ENCODE measurements at places on chromosomes 6 and 20. TPM values are rescaled to one million over a fixed set of nuclear protein-coding genes. Genes with fewer than 3 reads are reported as not detected.

GRCh38 chr6:112289038-112289566 lies 34.7 kb upstream of the LAMA4 start:
- no peak for DNase-seq

GRCh38 chr20:13302647-13303450 lies 81.8 kb downstream of the ISM1 start:
- DNase-seq = no peak

GRCh38 chr6:73262671-73263569 lies at the start of gene KHDC1:
Gene KHDC1 (minus strand): TSS chr6:73263196. CDS start chr6:73242517, 20,679 bp downstream.
- peak; percentile 36 for DNase-seq

- no peak for DNase-seq
These were observed 40.9 kb upstream of the FLRT3 start for GRCh38 chr20:14378326-14378725.

DNA sequence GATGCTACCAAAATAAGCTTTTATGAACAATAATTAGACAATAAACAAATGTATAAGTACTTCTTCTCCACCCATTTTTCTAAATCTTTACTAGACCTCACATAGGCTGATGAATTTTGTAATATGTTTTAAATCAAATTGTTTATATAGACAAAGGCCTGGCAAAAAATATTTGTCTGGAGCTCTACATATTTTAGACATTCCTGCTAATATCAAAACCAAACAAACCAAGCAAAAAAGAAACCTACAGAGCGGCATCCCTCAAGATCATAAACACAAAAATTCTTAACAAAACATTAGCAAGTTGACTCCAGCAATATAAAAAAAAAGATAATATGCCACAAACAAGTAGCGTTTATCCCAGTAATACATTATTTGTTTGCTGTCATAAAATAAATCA lies 87.2 kb downstream of the ADAT2 start:
- no peak for DNase-seq

GRCh38 chr6:128560966-128561365 lies 40.6 kb upstream of the PTPRK start:
- no peak for DNase-seq

DNA sequence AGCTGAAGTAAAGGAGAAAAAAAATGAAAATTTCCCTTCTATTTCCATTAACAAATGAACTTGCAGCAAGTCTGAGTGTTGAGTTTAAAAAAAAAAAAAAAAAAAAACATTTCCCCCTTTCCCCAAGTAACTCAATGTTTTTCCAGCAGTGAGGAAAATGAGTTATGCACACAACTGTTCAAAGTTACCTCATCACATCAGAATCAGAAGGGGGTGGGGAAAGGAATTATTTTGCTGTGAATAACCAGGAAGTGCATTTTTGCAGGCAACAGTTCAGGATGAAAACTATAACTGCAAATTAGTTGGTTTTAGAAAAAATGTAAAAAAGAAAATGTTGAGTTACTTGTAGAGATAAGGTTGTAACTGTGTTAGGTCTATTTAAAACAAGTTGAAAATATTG lies 568.9 kb upstream of the CITED2 start:
- no peak for DNase-seq

- DNase-seq = peak; percentile 24
These were observed 313.2 kb upstream of the JARID2 start for GRCh38 chr6:14932485-14933182.

DNA sequence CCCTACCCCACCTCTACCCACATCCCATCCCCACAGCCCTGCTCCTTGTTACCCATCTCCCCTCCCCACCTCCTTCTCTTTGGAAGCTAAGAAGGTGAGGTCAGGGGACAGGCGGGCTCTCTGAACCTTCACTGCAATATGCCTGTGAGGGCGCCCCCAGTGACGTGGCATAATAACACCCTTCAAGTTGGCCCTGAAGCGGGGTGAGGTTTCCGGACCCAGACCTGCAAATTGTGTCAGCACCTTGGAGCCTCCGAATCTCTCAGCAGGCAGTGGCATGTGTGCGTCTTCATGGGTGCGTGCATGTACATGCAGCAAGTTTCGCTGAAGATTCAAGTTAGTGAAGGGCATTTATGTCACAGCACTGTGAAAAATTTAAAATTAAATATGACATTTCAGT lies 114.6 kb downstream of the SOBP start:
- DNase-seq = no peak

DNA sequence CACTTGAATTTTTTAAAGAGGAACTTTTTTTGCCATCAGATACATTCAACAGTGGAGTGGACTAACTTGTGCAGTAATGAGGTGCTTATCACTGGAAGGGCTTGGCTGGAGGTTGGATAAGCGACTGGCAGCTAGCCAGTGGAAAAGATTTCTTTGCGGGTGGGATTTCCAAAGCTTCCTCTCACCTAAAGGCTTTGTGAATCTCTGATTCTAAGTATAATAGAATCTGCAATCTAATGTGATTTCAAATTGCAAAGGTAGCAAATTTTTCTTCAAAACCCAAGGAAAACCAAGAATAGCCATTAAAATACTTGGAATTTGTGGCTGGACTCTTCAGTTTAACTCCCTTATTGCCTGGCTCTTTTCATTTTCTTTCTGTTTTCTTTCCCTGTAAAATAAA lies 460.4 kb upstream of the MARCKS start:
- no peak for DNase-seq

DNA sequence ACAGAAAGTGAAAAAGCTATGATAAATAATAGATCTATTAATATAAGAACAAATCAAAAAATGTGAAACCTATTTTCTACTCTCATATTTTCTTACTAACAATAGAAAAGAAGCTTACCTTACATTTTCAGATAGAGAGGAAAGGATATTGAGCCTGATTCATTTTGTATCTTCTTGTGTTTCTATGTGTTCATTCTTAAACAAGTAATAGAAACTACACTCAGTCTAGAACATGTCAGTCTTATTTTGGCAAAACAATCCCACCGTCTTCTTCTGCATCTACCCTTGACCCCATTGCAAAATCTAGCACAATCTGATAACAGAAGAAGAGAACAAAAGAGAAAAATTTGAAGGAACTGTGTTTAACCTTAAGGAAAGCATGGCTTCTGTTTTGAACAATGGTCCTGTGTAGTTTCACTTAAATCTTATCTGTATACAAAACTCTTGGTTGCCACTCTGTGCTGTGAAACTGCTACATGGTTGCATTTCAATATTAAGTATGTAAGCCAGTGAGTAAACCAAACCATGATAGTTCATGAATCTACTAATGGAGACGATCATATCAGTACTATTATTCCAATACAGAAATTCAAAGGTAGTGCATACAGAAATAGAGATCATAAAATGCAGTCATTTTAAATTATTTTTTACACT lies 69.5 kb upstream of the LGSN start:
- no peak for DNase-seq

GRCh38 chr6:169345146-169345545 lies 91.5 kb upstream of the THBS2 start:
- DNase-seq = no peak

DNA sequence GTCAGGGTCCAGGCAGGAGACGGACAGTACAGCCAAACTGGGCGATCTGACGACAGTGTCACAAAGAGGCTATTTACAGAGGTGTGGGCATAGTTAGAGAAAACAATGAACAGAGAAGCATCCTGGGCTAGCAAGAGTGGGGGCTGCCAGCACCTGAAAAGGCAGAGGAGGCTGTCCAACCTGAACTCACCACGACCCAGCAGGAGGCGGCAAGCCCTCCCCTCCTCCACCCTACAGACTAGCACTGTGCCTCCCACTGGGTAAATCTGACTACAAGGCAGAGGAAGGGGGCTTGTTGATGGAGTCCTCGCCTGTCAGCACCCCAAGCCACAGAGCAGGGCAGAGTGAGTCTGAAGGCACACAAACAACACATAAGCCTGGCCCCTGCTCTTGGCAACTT lies 52.8 kb upstream of the CDYL start:
- DNase-seq = no peak

- no peak for DNase-seq
These were observed 211.9 kb downstream of the HAO1 start for GRCh38 chr20:7728338-7728737.

DNA sequence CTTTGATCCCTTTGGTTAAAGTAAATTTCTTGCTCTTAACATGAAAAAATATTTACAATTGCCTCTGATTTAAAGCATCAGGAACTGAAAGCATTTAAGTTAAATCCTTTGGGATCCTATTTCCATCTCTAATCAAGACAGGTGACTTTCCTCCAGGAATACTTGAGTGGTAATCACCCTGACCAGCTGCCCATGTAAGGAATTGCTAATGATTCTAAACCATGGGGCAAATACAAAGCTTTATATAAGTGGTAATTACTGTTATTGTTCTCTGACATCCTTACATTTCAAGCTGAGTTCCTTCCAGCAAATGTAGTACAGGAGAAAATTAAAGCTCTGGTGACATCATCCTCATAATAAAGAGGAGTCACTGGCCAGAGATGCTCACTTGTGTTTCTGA lies 100.6 kb downstream of the CRYBG1 start:
- DNase-seq = no peak

GRCh38 chr6:163640641-163641040 lies 226.1 kb downstream of the QKI start:
- no peak for DNase-seq

- DNase-seq = no peak
These were observed 147.9 kb upstream of the PDE7B start for GRCh38 chr6:135703621-135704020.

ESR1 gene
- total RNA-seq = 0.46 TPM

DDX43 gene
- total RNA-seq = not detected

SLC17A2 gene
- not detected for total RNA-seq

TPBG gene
- 16.4 TPM for total RNA-seq

CYP39A1 gene
- 0.76 TPM for total RNA-seq

TBC1D32 gene
- 23.1 TPM for total RNA-seq

MROH8 gene
- total RNA-seq = 10.6 TPM

SAMD5 gene
- 2.6 TPM for total RNA-seq

CASS4 gene
- total RNA-seq = 2.0 TPM

ELOVL4 gene
- 25.0 TPM for total RNA-seq

SNPH gene
- 117 TPM for total RNA-seq

SLC26A8 gene
- 5.5 TPM for total RNA-seq

PRKN gene
- total RNA-seq = 25.0 TPM

WFDC11 gene
- not detected for total RNA-seq

Measured in dorsolateral prefrontal cortex (tissue), 122 donors.